ENCODE measurements at places on chromosomes 4 and X.
A peak's percentile ranks its signal among the peaks of the same experiment; 100 is the strongest.

DNA sequence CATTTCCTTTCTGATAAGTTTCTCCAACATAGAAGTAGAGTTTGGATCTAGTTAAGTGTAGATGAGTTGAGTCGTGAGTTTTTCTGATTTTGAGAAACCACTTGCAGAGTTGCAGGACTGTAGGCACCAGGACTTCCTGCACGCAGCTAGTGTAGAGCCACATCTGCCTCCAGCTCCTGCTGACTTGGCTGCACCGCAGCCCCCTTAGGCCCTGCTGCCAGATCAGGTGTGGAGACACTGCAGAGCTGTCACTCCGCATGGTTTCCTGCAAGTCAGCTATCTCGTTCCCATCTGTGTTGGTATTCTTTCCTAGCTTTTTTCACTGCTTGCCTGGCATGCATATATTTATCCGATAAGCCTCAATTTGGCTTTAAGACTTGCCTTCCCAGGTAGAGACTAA is 48.9 kb downstream of the PCDH7 start:
- no peak for DNase-seq

GRCh38 chr4:7750523-7750922 is 189.1 kb downstream of the AFAP1 start:
- no peak for DNase-seq

DNA sequence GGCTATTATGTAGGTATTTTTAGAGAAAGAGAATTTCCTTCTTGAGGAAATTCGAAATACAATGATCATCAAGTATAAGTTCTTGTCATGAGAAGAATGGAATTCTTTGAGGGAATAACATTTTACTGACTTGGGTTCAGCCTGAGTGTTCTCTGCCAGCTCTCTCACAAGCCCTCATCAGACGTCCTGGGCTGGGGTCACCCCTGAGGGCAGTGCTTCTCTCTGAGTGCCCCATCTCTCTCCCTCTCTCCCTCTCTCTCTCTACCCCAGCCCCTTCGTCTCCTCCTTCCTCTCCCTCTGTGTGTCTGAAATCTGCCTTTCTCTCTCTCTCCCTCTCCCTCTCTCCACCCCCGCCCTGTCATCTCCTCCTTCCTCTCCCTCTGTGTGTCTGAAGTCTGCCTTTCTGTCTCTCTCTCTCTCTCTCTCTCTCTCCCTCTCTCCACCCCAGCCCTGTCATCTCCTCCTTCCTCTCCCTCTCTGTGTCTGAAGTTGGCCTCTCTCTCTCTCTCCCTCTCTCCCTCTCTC is 241.7 kb upstream of the PSAPL1 start:
- DNase-seq, result no peak

GRCh38 chr4:139815778-139816601 is 150.4 kb downstream of the MGST2 start:
- peak; percentile 79 for DNase-seq
